Sciatic nerve (tissue), 2 donors: ENCODE measurements at places on chromosomes 7 and 10. TPM values are rescaled to one million over a fixed set of nuclear protein-coding genes. Genes with fewer than 3 reads are reported as not detected.

FGFBP3 gene
- 6.0 TPM for total RNA-seq

EPHA1 gene
- total RNA-seq: 0.22 TPM

BBS9 gene
- 43.8 TPM for total RNA-seq

DNA sequence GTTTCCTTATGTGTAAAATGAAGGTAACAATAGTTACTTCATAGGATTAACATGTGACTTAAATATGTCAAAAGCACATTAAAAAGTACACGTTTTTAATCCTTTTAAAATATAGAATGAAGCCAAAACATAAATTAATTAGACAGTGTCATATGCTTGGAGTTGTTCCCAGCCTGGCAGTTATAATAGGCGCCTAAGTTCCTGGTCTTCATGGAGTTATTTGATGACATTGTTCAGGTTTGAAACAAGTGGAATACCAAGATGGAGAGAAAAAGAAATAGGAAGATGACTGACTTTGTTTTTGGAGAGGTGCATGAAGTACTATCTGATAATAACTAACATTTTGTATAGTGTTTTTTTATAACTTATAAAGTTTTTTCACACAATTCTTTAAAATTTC, 67.3 kb downstream of the ZNRF2 start:
- DNase-seq: no peak

MYL7 gene
- not detected for total RNA-seq

EPDR1 gene
- 46.9 TPM for total RNA-seq
